ENCODE measurements at places on chromosomes 6 and 20. TPM values are rescaled to one million over a fixed set of nuclear protein-coding genes. Genes with fewer than 3 reads are reported as not detected.
A peak's percentile ranks its signal among the peaks of the same experiment; 100 is the strongest.

DNA sequence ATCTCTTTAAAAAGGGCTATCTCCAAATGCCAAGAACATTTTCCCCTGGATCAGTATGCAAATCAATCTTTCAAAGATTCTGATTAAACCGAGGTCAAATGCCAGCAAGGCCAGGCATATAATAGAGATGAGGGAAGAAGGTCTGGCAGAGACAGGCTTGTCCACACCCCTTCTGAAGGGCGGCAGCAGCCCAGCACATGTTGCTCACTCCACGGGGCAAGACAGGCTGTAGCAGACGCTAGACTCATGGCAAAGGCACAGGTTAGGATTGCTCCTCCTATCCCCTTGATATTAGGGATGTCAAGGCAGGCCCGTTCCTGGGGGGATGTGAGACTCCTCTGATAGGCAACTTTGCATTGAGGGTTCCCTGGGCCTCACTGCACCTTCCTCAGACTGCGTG is 104.7 kb upstream of the RIN2 start:
- no peak for DNase-seq
- H3K27me3 ChIP-seq: no peaks in the 10 kb centered on the region
- no peaks in the 10 kb centered on the region for H3K4me1 ChIP-seq
- H3K36me3 ChIP-seq: no peaks in the 10 kb centered on the region
- no peak overlapping the region for H3K4me3 ChIP-seq

- DNase-seq: no peak
- H3K4me1 ChIP-seq: no peaks in the 10 kb centered on the region
- H3K27ac ChIP-seq: peak overlapping the region; percentile 52
- H3K4me3 ChIP-seq: no peak overlapping the region
- H3K36me3 ChIP-seq: no peaks in the 10 kb centered on the region
These were observed 30.3 kb downstream of the CEBPB start for GRCh38 chr20:50220894-50221365.

- DNase-seq: no peak
- H3K4me3 ChIP-seq: no peak overlapping the region
- no peak overlapping the region for H3K27ac ChIP-seq
- H3K36me3 ChIP-seq: no peaks in the 10 kb centered on the region
- no peaks in the 10 kb centered on the region for H3K27me3 ChIP-seq
- H3K4me1 ChIP-seq: no peaks in the 10 kb centered on the region
These were observed 20.4 kb downstream of the MAFB start for GRCh38 chr20:40668449-40669228.

CD83 gene
- total RNA-seq: 18.4 TPM

DNA sequence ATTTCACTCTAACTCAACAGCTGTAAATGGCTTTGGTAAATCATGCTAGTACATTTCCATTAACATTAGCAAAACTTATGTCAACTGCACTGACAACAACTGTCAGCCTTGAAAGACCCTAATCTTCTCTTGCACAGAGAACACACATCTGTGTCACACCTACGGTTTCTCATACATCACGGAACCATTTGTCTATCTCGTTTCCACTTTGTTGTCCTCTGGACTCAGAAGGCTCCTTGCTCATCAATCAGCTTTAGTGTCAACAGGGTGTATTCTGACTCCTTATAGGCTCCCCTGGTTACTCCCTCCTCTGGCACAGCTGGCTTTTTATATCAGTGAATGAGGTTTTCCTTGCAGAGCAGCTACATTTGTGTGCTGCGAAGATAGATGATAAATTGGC is 49.3 kb downstream of the CD83 start:
- H3K4me1 ChIP-seq: no peaks in the 10 kb centered on the region
- H3K27ac ChIP-seq: no peak overlapping the region
- H3K27me3 ChIP-seq: no peaks in the 10 kb centered on the region
- no peak overlapping the region for H3K4me3 ChIP-seq

DNA sequence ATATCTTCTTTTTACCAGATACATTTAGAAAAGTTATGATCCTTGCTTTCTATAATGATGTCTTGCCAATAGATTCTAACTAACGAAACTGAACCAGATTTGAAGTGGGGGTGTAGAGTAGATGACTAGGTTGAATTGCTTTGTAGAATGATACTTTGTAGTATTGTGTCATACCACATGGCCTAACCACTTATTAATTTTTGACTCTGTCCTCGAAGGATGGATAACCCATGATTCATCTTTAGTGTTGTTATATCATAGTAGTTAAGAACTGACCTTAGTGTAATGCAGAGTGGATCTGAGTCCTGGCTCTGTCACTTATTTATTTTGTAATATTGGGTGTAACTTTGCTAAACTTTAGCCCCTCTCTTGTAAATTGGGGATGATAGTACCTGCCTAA is 4.5 kb downstream of the PHF3 start:
- no peaks in the 10 kb centered on the region for H3K36me3 ChIP-seq
- H3K27ac ChIP-seq: no peak overlapping the region
- peaks cover 19% of the 10 kb centered on the region for H3K4me1 ChIP-seq
- DNase-seq: no peak

DNA sequence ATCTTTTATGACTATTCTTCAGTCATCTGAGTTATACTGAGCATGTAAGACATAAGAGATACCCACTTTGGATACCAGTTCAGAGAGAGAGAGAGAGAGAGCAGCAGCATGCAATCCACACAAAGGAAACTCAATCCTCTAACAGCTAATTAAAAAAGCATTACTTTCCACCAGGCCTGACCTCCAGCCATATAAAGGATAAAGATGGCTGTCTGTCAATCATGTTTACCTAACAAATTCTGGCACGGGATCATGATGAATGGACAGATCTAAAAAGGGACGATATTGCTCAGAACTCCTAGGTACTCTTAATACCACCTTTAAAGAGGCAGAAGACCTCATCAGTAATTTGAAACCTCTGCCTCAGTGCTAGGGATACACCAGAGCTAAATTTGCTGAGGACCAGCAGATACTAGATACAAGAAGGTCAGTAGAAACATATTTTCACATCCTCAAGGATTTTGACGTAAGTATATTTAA is 159.2 kb downstream of the RPS12 start:
- no peaks in the 10 kb centered on the region for H3K4me1 ChIP-seq
- no peak overlapping the region for H3K27ac ChIP-seq
- H3K4me3 ChIP-seq: no peak overlapping the region
- no peaks in the 10 kb centered on the region for H3K27me3 ChIP-seq

DNA sequence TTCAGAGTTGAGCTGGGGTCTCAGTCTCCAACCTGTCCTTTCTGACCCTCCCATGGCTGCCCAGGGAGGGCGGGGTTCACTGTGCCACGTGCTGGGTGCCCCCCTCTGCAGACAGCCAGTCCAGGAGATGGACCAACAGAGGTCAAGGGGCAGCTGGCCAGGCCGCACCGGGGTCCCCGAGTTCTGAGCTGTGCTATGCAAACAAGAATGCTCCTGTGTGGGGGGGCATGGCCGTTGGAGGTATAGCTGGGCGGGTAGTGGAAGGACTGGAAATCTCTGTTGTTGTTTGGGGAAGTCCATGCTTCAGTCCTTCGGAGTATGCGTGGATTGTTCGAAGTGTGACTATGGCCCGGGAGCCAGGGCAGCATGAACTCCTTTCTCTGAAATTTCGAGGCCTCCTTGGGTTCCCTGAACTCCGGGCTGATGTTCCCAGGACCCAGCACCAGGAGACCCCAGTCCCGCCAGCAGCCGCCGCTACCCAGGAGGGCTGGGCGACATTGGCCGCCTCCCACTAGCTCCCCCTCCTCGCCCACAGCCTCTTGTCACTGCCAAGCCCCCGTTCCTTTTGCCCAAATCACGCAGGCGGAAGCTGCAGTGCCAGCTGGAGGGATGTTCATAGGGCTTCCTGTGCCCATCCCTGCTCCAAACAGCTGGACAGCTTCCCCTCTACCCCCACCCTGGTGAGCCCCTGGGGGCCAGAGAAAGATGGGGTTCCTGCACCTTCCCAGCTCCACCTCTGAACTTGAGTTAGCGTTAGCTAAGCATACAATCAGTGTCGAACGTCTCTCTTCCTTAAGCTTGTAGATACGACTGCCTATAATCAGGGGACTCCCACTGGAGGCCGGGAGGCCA is 126.6 kb downstream of the TAF4 start:
- no peaks in the 10 kb centered on the region for H3K27me3 ChIP-seq
- no peak overlapping the region for H3K27ac ChIP-seq
- H3K4me3 ChIP-seq: no peak overlapping the region
- H3K4me1 ChIP-seq: no peaks in the 10 kb centered on the region
- H3K36me3 ChIP-seq: no peaks in the 10 kb centered on the region
- no peak for DNase-seq

GRCh38 chr6:36692220-36692619 is 5.4 kb upstream of the RAB44 start:
- no peaks in the 10 kb centered on the region for H3K27me3 ChIP-seq
- no peaks in the 10 kb centered on the region for H3K36me3 ChIP-seq
- H3K4me3 ChIP-seq: no peak overlapping the region
- H3K27ac ChIP-seq: no peak overlapping the region

GRCh38 chr20:57581202-57582028 is 20.5 kb downstream of the PCK1 start:
- no peak for DNase-seq
- H3K36me3 ChIP-seq: no peaks in the 10 kb centered on the region

SIM1 gene
- 2.0 TPM for total RNA-seq

HLA-G gene
- not detected for total RNA-seq

- H3K36me3 ChIP-seq: no peaks in the 10 kb centered on the region
- no peaks in the 10 kb centered on the region for H3K4me1 ChIP-seq
- H3K27ac ChIP-seq: no peak overlapping the region
- no peak overlapping the region for H3K4me3 ChIP-seq
These were observed 42.7 kb downstream of the MGME1 start for GRCh38 chr20:18011482-18011881.

GRCh38 chr6:98323605-98324004 is 510.8 kb upstream of the POU3F2 start:
- no peaks in the 10 kb centered on the region for H3K4me1 ChIP-seq
- no peaks in the 10 kb centered on the region for H3K27me3 ChIP-seq
- H3K27ac ChIP-seq: no peak overlapping the region
- H3K4me3 ChIP-seq: no peak overlapping the region
- no peaks in the 10 kb centered on the region for H3K36me3 ChIP-seq

DNA sequence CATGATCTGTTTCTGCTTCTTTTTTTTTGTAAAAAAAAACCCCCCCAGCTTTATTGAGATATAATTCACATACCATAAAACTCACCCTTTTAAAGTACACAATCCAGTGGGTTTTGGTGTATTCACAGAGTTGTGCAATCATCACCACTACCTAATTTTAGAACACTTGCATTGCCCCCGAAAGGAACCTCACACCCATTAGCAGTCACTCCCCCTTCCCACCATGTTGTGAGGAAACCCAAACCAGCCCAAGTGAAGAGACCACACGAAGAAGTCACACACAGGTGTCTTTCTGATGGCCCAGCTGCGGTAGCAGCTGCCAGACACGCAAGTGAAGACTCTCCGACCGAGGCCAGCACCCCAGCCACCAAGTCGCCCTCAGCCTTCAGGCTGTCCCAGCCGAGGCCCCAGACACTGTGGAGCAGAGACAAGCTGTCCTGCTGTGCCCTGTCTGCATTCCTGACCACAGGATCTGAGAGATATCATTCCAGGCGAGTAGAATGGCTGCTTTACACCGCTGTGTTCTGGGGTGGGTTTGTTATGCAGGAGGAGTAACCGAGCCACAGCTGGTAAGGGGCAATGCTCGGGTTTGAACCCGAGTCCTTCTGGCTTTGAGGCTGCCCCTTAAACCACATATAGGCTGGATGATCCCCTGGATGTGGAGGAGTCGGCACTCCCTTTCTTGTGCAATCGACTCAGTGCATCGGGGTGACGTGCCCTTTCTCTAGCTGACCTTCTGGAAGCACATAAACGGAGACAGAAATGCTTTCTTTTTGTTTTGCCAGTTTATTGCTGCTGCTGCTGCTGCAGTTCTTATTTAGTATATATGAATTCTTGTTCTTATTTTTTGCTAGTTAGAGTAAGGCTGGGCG is 59.1 kb upstream of the PTPN1 start:
- no peak overlapping the region for H3K4me3 ChIP-seq
- H3K4me1 ChIP-seq: no peaks in the 10 kb centered on the region
- H3K27me3 ChIP-seq: no peaks in the 10 kb centered on the region
- H3K36me3 ChIP-seq: no peaks in the 10 kb centered on the region
- H3K27ac ChIP-seq: no peak overlapping the region
- no peak for DNase-seq

Measured in breast epithelium (tissue), 4 donors.